ENCODE measurements at places on chromosomes 3 and 15. TPM values are rescaled to one million over a fixed set of nuclear protein-coding genes. Genes with fewer than 3 reads are reported as not detected.

HACD3 gene
- 31.3 TPM for total RNA-seq

AMIGO3 gene
- 2.9 TPM for total RNA-seq

GAP43 gene
- not detected for total RNA-seq

CD96 gene
- 3.8 TPM for total RNA-seq

PCBP4 gene
- total RNA-seq: 23.5 TPM

KBTBD12 gene
- 0.48 TPM for total RNA-seq

RGMA gene
- 8.4 TPM for total RNA-seq

DLL4 gene
- 27.6 TPM for total RNA-seq

SATB1 gene
- total RNA-seq: 20.2 TPM

PRSS50 gene
- not detected for total RNA-seq

RNU5B-1 gene
- total RNA-seq: not detected

GPR27 gene
- total RNA-seq: 4.1 TPM

SKOR1 gene
- total RNA-seq: 0.74 TPM

DNAJC13 gene
- total RNA-seq: 43.5 TPM

All from omental fat pad (tissue), 4 donors.